ENCODE measurements at places on chromosomes 1 and 21. TPM values are rescaled to one million over a fixed set of nuclear protein-coding genes. Genes with fewer than 3 reads are reported as not detected.

Gene BNIPL
- not detected for total RNA-seq

Gene LCE3D
- not detected for total RNA-seq

Gene WDR77
- 34.8 TPM for total RNA-seq

Gene SPRR5
- not detected for total RNA-seq

Gene WDR47
- total RNA-seq = 18.3 TPM

Gene PRAMEF6
- not detected for total RNA-seq

Gene CYYR1
- total RNA-seq = 28.2 TPM

Gene HYI
- total RNA-seq = 236 TPM

Gene KRTAP10-8
- total RNA-seq = not detected

Gene MROH9
- total RNA-seq = not detected

Gene F13B
- not detected for total RNA-seq

Gene OR2T29
- not detected for total RNA-seq

Gene MYOG
- not detected for total RNA-seq

Gene OR10X1
- total RNA-seq = not detected

- no peak for DNase-seq
These were observed 20.4 kb downstream of the H3-3A start for GRCh38 chr1:226082959-226083301.

- DNase-seq = no peak
These were observed 6.5 kb upstream of the THEMIS2 start for GRCh38 chr1:27865821-27866220.

DNA sequence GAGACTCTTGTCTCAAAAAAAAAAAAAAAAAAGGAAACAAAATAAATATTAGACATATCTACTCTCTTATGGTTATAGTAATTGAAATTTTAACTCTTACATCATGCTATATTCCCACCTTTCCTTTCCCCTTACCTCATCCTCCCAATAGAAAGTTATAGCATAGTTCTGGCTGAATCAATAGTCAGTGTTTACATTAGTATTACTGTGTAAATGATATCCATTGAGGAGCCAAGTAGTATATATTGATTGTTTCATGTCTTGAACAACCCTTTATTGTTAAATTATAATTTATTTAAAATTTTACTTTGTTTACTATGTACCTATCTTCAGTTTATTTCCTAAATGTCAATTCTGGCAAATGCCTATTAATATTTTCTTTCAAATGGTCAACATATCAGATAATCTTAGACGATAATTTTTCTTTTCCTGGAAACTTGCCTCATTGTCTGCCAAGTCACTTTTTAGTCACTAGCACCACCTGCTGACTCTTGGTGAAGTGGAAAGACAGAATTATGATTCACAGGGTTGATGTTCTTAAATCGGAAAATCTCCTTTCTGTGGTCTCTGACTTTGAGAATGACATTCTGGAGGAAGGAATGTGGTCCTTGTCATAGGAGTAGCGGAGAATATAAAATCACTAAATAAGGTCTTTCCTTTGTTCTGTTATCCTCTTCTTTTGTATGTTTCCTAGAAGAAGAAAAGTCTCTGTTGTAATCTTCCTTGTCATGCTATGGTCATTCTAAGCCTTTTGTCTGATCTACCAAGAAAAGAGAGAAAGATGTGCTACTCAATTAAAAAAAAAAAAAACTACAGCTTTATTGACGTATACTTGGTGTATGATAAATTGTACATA lies 8.6 kb downstream of the HJV start:
- peak; percentile 73 for DNase-seq

DNA sequence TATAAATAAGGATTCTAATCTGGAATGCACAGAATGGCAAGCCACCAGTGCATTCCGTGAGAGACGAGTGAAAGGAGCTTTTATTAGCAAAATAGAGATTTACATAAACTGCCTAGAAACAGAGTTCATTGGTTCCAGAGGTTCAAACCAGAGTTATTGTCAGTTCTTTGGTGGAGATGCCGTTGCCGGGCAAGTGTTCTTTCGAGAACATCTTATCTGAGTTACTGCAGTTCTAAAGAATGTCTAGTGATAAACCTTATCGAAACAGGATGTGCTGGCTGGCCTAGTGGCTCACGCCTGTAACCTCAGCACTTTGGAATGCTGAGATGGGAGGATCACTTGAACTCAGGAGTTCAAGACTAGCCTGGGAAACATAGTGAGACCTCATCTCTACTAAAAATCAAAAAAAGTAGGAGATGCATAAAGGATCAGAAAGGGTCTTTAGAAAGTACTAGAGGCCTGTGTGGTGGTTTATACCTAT lies 19.9 kb upstream of the EVI5 start:
- peak; percentile 93 for DNase-seq

DNA sequence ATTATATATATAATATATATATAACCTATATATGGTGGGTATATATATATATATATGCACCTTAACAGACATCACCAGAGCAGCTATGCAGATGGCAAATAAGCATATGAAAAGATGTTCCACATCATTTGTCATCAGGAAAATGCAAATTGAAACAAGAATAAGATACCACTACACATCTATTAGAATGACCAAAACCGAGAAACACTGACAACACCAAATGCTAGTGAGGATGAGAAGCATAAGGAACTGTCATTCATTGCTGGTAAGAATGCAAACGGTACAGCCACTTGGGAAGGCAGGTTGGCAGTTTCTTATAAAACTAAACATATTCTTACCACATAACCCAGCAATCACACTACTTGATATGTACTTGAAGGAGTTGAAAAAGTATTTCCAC lies 219.8 kb upstream of the PRMT6 start:
- no peak for DNase-seq

GRCh38 chr1:210477328-210477924 lies 148.7 kb downstream of the HHAT start:
- DNase-seq = no peak

- DNase-seq = no peak
These were observed 762.6 kb downstream of the MRPL39 start for GRCh38 chr21:24844671-24845070.

- no peak for DNase-seq
These were observed 156.8 kb upstream of the ATP1B1 start for GRCh38 chr1:168949672-168950071.

GRCh38 chr21:41715649-41716281 lies 51.1 kb downstream of the RIPK4 start:
- no peak for DNase-seq

GRCh38 chr1:84698151-84699110 lies 8.2 kb upstream of the SSX2IP start:
- DNase-seq = peak; percentile 22

GRCh38 chr1:168480997-168481396 lies 62.8 kb downstream of the XCL2 start:
- no peak for DNase-seq

- no peak for DNase-seq
These were observed 72.1 kb downstream of the LMO4 start for GRCh38 chr1:87400813-87401212.

- DNase-seq = no peak
These were observed 108.3 kb upstream of the FGGY start for GRCh38 chr1:59188413-59189213.

GRCh38 chr21:45294509-45295291 lies 7.0 kb upstream of the POFUT2 start:
- peak; percentile 94 for DNase-seq

DNA sequence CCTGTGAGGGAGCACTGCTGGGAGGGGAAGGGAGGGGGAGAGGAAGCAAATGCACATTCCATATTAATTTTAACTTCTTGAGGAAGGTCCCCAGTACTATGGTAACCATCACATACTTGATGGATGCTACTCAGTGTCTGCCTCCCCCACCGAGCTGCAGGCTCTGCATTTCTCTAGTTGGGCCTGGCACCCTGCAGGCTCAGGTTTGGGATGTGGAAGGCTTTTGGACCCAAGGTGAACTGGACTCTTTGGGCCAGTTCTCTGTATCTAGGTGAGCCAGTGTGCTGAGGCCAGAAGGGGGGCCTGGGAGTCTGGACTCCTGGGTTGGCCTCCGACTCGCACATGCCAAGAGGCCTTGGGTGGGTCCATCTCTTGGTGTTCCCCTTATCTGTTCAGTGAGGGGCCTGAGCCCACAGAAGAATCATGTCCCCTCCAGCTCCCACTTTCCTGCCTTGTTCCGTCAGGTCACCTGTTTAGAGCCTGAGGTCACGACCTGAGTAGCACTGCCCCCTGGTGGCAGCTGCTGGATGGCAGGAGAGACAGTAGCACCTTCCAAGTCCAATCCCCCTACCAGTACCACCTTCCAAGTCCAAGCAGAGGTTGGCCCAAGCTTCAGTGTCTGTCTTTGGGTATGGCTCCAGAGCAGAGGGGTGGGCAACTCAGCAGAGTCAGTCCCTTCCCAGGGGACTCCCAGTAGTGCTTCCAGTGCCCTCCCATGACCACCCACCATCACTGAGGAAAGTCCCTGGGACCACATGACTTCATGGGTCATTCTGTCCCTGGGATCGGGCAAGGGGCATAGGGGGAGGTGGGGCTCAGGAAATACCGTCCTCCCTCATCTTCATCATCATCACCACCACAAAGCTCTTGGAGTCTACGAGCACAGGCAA lies 241.8 kb downstream of the TRABD2B start:
- DNase-seq = no peak

GRCh38 chr1:22250724-22251123 lies 107.8 kb upstream of the WNT4 start:
- no peak for DNase-seq

- DNase-seq = no peak
These were observed 2.1 kb downstream of the PFKL start for GRCh38 chr21:44301961-44302406.

- DNase-seq = peak; percentile 12
These were observed 206.0 kb downstream of the CAMTA1 start for GRCh38 chr1:6991266-6991665.

DNA sequence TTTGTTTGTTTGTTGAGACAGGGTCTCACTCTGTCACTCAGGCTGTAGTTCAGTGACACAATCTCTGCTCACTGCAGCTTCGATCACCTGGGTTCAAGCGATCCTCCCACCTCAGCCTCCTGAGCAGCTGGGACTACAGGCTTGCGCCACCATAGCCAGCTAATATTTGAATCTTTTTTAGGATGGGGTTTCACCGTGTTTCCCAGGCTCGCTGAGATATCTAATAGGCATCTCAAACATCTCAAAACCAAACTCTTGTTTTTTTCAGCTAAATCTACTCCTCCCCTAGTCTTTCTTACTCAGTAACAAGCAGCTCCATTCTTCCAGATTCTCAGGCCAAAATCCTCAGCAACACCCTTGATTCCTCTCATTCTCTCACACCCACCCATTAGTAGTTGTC lies 22.0 kb upstream of the SRRM1 start:
- DNase-seq = no peak

GRCh38 chr1:158121604-158122254 lies 59.0 kb upstream of the CD1D start:
- no peak for DNase-seq

Measured in glomerular endothelial cell (primary cell).